Stimulated activated CD4-positive, alpha-beta T cell treated with anti-CD3 and anti-CD28 coated beads, Interleukin-2, amount 100 ng/mL, for 24 hours (primary cell): ENCODE measurements at places on chromosomes 12 and 14.
A peak's percentile ranks its signal among the peaks of the same experiment; 100 is the strongest.

DNA sequence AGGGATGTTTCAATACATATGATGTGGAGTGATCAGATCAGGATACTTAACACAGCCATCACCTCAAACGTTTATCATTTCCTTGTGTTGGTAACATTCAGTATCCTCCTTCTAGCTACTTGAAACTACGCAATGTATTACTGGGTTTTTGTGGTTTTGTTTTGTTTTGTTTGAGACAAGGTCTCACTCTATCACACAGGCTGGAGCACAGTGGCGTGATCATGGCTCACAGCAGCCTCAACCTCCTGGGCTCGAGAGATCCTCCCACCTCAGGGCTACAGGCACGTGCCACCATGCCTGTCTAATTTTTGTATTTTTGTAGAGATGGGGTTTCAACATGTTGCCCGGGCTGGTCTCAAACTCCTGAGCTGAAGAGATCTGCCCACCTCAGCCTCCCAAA, 70.2 kb upstream of the BCL11B start:
- no peak for DNase-seq

GRCh38 chr14:36820111-36820709, 158.6 kb downstream of the PAX9 start:
- DNase-seq: no peak

GRCh38 chr12:112714166-112714710, 77.3 kb upstream of the RPH3A start:
- no peak for DNase-seq

DNA sequence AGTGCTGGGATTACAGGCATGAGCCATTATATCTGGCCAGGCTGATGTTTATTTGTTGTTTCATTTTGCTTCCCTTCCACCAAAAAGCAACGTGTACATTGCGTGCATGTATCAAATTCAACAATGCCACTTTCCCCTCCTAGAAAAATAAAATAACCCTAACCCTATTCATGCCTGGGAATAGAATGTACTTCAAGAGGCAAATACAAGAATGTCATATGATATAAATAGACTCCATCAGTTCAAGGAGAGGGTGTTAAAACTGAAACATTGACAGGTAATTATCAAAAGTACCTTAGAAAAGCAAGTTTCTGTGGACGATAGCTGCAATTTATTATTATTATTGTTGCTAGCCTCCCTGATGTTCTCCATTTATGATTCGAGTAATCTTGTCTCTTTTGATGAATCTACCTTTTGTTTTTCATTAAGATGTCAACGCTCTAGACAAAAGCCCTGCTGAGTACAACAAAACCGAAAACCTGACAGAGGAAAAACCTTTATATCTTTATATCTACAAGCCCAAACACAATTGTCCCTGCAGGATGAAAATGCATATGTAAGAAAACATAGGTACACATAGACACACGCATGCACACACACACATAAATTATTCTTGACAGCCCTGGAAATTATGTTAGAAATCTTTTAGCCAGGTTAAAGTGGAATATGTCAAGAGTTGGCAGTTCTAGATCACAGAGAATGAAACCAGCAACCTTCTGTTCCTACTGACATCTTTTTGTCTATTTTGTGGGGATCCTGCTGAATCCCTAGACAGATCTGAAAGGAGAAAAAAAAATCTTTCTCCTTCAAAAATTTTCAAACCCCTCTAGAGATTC, 98.9 kb downstream of the BTG1 start:
- no peak for DNase-seq

DNA sequence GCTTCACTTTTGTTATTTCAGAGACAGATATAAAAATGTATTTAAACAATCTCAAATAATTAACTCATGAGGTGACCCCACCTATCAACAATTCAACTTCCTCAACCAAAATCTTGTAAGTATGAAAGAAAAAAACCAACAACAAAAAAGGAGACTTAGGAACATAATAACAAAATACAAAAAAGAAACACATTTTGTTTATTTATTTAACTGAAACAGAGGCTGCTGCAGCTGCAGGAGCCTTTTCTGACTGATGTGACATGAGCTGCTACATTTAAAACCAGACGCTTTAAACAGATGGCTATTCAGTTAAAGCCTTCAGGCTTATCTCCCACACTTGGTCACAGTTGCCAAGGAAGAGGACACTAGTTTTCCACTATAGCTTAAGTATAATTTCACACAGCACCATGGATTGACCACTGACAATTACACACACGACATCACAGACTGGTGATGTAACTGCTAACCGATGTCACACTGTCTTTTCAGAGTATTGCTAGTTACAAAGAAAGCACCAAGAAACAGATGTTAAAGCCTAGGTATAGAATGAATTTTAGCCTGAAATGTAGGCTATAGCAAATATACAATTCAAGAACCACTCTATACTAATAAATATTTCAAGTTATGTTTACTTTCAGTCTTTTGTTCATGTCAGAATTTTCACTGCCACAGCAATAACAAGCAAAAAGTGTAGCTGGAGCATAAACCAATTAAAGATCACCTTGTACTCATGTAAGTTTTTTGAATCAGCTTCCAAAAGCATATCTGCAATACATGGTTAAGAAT, 113.0 kb downstream of the MED13L start:
- DNase-seq: no peak

- DNase-seq: no peak
Measured at GRCh38 chr12:113347892-113348291, 10.5 kb upstream of the PLBD2 start.

GRCh38 chr12:32107359-32108267, 966 bp downstream of the BICD1 start:
- DNase-seq: peak; percentile 49

DNA sequence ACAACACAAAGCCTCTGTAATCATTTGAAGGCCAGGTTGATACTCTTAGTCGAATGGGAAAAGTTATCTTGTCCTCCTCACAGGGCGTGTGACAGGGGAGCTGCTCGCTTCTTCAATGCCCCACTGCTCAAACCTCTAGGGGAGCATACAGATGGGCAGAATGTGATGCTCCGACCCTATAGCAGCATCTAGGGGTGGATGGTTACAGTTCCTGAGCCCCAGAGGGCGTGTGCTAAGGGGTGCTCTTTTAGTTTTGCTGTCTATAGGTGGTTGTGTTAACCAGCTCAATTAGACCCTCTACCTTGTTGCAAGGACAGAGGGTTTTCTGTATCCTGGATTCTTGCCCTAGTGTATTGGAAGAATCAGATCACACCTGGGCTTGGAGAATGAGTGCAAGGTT, 47.8 kb downstream of the HSD17B6 start:
- no peak for DNase-seq

DNA sequence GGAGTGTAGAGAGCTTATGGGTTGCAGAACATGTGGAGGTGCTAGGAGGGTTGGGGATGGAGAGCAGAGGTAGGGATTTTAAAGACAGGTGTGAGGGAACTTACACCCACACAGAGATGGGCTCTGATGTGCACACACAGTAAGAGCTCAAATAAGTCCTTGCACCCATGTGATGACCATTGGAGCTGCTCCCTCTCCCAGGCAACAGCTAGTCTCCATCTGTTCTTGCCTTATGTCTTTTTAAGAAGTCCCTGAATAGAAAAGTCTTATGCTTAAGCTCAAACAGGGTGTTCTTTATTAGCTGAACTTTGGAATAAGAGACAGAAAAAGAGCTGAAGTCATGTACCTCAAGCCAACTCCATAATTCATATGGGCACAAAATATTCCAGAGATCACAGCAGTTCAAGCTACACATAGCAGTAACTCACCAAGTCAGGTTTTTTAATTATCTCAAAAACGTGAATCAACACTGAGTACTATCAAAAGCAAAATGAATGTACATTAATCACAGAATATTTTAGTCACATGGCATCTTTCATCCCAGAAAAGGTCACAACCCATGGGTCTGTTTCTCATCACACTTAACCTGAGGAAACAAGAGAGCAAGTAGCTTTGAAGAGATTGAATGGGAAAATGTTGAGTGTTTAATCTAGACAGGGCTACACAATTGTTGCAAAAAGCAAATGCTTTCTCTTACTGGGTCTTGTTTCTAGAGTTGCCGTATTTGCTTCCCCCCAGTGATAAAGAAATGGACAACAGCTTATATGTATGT, 1513.6 kb upstream of the SEL1L start:
- DNase-seq: no peak

DNA sequence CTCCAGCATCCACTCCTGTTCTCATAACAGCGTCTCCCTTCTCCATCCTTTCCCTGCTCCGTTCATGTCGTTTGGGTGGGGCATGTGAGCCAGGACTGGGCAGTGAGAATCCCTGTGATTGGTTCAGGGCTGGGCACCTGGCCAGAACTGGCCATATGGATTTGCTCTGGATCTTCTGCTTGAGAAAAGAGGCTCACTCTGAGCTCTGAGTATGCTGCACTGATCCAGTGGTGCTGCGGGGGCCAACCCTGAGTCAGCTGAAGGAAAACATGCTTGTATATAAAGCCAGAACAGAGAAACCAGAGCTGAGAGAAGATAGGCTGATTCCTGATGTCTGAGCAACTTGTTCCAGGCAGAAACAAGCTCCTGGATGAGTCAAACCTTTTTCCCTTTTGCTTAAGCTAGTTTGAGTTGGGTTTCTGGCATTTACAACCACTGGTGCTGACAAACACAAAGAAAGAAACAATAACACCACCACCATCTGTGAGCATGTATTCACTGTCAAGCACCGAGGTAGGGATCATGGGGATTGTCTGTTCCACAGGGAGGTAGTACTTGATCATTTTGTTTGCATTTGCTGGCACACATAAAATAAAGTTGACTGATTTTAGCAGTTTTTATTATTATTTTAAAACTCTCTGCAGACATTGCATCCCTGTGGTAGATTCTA, 14.0 kb upstream of the HPD start:
- DNase-seq: no peak

DNA sequence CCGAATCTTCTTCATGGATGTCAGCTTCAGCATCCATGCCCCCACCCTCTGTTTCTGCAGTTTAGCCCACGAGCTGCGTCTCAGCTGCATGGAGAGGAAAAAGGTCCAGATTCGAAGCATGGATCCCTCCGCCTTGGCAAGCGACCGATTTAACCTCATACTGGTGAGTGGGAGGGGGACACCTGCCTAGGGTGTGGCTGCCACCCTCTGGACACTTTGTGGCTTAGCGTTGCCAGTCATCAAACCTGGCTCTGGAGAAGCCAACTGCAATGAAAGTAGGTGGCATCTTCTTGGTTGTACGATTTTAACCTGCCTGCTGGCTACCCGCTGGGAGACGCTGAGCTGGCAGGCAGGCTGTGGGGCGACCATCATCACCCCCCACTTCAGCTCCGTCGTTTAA, 16.7 kb downstream of the DCAF4 start:
- DNase-seq: no peak

DNA sequence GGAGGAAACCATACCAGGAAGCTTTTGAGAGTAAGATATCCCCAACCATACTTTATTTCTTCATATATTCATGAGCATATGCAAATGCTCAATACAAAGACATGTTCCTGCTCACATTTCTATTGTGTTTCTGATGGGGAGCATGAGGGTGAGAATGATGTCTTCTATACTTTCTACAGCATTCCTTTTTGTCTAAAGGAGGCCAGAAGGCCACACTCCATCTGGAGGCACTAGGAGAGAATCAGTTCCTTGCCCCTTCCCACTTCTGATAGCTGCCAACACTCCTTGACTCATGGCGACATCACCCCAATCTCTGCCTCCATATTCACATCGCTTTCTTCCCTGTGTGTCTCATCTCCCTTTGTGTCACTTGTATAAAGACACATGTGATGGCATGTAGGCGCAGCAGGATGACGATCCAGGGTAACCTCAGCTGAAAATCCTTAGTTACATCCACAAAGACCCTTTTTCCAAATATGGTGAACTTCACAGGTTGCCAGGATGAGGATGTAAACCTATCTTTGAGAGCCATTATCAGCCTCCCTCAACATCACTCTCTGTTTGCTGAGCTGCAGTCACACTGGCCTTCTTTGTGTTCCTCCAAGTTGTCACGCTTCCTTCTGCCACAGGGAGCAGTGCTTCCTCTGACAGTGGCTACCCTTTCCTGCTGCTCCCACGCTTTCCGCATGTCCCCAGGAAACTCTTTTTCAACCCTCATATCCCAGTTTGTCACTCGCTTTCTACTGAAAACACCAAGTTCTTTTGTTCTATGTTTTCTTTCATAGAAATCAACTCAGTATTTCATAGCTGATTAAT, 96.9 kb downstream of the STXBP6 start:
- no peak for DNase-seq

- DNase-seq: no peak
Measured at GRCh38 chr12:26101350-26101734, 23.5 kb downstream of the BHLHE41 start.

DNA sequence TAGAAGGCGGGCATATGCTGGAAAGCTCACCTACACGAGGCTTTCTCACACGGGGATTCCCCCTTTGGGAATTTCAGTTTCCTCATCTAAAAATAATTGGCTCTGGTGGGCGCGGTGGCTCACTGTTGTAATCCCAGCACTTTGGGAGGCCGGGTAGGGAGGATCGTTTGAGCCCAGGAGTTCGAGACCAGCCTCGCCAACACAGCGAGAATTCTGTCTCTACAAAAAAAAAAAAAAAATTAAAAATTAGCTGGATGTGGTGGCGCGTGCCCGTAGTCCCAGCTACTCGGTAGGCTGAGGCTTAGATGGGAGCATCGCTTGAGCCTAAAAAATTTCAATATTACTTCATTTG, 400 bp upstream of the NDUFA12 start:
- no peak for DNase-seq

GRCh38 chr14:72054911-72055310, 122.7 kb downstream of the RGS6 start:
- no peak for DNase-seq

- no peak for DNase-seq
Measured at GRCh38 chr12:63308671-63309070, 157.7 kb upstream of the AVPR1A start.

DNA sequence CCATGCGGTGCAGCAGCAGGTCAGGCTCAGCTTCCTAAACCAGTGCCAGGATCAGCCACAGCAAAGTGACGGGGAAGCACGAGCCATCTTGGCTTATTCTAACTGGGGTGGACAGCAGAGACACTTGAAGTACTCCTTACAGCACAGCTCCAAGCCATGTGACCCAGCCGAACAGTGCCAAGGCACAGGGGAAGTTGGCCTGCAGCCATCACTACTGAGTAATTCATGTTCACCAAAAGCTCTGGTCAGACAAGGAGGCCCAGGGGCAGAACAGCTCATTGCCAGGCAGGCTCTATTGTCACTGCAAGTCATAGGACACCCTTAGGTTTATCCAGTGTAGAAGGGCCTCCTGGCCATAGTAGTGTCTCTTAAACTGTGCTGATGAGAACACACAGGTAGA, 23.4 kb upstream of the SLC35F4 start:
- DNase-seq: no peak

GRCh38 chr14:98766818-98767217, 505.2 kb downstream of the BCL11B start:
- no peak for DNase-seq

DNA sequence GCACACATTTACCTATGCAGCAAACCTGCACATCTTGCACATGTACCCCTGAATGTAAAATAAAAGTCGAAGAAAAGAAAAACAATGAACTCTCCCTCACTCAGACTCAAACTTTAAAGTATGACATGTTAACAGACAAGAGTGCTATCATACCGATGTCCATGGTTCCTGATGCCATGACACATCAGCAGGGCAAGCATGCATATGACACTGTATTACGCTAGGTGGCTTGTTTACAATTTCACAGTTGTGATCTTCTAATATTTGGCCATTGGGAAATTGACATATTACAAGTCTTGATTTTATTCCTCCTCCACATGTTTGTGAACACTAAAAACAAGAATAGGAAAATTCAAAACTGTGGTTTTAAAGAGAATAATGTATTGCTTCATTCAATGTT, 126.6 kb downstream of the ADAMTS20 start:
- no peak for DNase-seq

- DNase-seq: no peak
Measured at GRCh38 chr12:29164477-29165393, 15.7 kb downstream of the FAR2 start.

- DNase-seq: no peak
Measured at GRCh38 chr14:80587096-80587724, 354.3 kb downstream of the CEP128 start.
